ENCODE measurements at places on chromosomes 1 and 21.

- no peak for DNase-seq
These were observed 24.8 kb upstream of the MUTYH start for GRCh38 chr1:45365051-45365450.

- DNase-seq: no peak
These were observed 7.7 kb upstream of the SF3A3 start for GRCh38 chr1:37997256-37998088.

- DNase-seq: no peak
These were observed 188.9 kb upstream of the TMEM51 start for GRCh38 chr1:14964711-14965055.

- no peak for DNase-seq
These were observed 136.2 kb downstream of the NAV1 start for GRCh38 chr1:201675143-201675542.

DNA sequence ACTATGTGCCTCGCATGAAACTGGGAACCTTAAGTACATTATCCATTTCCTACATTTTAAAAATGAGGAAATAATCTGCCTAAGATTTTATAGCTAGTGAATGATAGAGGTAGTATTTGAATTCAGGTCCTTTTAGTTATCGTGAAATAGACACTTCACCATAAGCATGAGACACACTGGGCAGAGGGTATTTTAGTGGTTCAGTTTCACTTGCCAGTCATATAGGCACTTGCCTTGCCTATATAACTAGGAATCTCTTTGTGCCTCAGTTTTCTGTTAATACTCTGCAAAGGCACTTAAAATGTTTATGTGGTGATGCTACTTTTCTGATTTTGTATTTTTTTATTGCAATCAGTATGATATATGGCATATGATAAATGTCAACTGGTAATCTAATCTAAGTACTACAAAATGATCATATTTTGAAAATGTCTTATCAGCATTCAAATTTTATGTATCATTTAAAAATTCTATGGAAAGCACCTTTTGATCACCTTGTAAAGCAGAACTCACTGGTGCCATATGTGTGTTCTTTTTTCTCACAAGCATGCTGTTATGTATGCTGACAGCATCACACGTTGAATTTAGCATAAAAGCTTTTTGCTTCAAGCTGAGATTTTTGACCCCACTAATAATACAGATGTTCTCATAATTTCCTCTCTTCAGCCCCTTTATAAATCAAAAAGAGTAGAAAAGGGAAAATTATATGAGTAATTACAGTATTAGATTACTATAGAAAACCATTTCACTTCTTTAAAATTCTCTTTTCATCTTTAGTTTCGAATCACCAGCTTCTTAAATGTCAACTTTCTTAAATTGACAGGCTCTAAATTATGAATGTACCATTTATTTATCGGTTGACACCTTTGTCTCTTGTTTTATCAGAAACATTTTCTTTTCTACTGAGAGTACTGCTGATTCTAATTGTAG, 52.6 kb downstream of the RPS6KC1 start:
- DNase-seq: no peak

DNA sequence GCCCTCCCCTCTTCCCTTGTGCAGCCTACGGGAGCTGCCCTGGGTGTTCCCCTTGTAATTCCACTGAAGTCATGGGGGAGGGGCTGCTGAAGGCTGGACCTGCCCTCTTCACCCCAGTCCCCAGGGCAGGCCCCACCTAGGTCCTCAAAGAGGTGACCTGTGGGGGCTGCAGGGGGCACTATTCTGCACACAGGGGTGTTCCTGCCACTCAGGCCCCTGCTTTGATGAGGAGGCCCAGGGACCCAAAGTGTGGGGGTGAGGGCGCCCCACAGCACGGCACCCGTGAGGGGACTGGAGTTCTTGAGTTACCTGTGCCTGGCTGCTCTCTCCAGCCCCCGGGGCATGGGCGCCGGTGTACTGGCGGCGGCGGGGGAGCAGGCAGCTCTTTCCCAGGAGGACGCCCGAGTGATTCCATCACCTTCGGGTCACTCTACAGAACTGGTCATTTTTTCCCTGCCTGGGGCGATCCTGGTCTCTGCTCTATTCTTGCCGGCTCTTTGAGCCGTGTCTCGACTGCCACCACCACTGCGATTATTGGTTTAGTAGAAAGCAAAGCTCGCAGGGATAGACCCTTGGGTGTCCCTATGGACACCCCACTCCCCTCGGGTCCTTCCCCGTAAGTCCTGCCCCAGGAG, 6.9 kb upstream of the PRDM16 start:
- DNase-seq: no peak

GRCh38 chr21:39346206-39346605, 2.7 kb downstream of the HMGN1 start:
- DNase-seq: no peak

DNA sequence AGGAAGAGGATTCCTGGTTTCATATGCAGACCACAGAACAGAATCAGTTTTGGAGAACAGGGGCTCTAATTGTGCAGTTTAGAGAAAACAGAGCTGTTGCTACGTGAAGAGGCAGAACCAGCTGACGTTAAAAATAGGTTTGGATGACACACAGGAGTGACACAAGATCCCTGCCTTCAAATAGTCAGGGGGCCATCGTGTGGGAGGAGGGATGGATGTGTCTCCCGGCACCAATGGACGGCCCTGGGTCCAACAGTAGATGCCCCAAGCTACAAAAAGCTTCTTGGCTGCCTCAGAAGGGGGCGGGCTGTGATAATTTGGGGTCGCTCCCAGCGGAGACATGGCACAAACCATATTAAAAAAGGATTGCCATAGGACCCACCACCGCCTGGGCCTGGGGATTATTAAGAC, 87.8 kb downstream of the MRPL37 start:
- no peak for DNase-seq

GRCh38 chr21:33314111-33314510, 10.7 kb upstream of the IFNAR1 start:
- no peak for DNase-seq

DNA sequence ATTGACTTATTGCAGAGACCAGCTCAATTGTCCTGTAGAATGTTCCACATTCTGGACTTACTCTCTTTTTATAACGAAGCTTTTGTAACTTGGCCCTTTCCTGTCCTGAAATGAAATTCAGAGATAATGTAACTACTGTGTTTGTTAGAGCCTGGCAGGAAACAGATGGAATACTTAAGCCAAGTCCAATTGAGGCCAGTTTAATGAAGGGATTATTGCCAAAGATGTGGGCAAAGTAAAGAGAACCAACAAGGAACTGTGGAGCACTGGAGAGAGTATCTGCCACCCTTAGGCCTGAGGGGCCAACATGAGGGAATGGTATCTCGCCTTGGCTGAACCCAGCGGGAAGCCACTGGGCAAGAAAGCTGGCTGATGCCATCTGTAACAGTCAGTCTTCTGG, 32.9 kb downstream of the MFSD2A start:
- DNase-seq: no peak

GRCh38 chr1:231776757-231777062, 150.1 kb downstream of the DISC1 start:
- no peak for DNase-seq

DNA sequence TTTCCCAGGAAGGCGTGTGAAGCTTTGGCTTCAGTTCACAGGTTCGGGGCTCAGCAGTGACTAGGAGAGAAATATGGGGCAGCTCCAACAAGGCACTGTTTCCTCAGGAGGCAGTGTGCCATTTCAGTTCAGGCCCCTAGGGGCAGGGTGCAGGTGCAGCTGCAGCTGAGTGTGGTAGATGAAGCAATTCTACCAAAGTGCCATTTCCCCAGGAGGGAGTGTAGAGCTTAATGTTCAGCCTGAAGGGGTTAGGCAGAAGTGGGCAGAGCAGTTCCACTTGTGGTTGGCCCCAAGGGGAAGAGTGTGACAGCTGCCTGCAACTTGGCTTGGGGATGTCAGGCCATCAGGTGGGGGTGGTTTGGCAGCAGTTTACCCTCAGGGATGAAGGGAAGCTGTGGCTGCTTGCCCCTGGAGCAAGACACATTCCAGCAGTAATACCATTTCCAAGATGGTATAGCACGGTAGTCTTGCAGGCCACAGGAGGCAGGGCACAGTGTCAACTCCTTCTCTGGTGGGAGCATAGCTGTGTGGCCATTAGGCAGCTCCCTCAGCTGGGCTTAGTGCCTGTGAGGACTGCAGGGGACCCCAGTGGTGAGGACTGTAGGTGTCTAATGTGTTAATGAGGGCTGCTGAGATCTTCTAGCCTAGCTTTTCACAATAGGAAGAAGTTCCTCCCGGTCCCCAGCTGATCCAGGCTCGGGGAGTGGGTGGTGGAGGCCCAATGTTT, 34.7 kb downstream of the RGSL1 start:
- no peak for DNase-seq

GRCh38 chr21:45309987-45310381, 22.3 kb upstream of the POFUT2 start:
- no peak for DNase-seq

- no peak for DNase-seq
These were observed 3.4 kb downstream of the DCST1 start for GRCh38 chr1:155037043-155037442.

GRCh38 chr21:28633839-28634555, 358.7 kb downstream of the LTN1 start:
- DNase-seq: no peak

- no peak for DNase-seq
These were observed 17.9 kb upstream of the ZNF281 start for GRCh38 chr1:200427744-200428143.

- no peak for DNase-seq
These were observed 4.4 kb upstream of the IGSF3 start for GRCh38 chr1:116671912-116672311.

DNA sequence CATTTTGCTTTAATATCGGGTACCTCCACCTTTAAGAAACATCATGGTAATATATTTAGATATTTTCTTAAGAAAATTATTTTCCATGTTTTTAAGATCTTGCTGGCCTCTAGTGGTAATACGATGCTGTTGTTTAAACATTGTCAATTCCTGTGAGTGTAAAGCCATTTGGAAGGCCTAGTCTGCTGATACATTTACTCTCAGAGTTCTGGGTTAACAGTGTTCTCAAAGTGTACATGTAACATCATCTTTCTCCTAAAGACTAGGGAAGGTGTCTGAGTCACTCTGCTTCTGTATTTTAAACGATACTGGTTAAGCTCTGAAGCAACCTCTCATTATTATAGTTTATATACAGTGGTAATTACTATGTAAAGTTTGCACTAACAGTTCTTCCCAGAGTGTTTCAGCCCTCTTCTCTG, 189.1 kb downstream of the RASAL2 start:
- DNase-seq: peak; percentile 76

DNA sequence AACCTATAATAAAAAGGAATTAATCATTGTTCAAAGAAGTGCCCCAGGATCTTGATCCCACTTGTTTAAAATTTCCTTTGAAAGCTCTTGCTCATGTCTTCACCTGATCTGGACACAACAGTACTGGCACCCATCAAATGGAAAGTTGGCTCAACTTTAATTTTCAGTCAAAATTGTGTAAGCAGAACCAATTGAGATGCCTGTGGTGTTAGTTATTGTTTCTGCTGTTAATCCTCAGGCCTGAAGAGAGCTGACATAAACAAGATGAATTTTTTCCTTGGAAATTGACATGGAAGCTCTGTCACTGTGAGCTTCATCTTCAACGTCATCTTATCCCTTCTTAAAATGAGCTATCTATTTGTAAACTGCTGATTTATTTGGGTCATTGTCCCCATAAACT, 88.3 kb upstream of the TNFSF4 start:
- no peak for DNase-seq

GRCh38 chr1:15469361-15469760, 6.5 kb upstream of the CELA2B start:
- DNase-seq: no peak

Data from spinal cord (tissue), 10 donors.